ENCODE measurements at places on chromosomes 3 and 15.
A peak's percentile ranks its signal among the peaks of the same experiment; 100 is the strongest.

DNA sequence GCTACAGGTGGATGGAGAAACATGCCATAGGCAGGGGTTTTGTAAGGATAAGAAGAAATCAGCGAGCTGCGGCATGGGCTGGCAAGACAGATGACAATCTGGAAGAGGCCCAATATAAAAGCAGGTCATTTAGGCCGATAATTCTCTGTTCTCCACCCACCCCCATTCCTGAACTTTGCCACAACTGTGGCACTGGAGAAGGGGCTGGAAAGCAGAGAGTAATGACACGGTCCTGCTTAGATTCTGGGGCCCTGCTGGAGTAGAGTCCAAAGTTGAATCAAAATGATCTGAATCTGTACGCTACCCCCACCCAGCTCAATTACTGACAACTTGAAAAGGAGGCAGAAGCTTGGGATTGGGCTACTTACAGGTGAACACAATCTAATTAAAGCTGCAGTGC, 18.4 kb upstream of the BUB1B start:
- no peak for DNase-seq

- DNase-seq, result no peak
These were observed 45.3 kb downstream of the CAPN3 start for GRCh38 chr15:42404461-42405235.

GRCh38 chr15:91863621-91864255, 10.2 kb downstream of the SLCO3A1 start:
- DNase-seq, result no peak

DNA sequence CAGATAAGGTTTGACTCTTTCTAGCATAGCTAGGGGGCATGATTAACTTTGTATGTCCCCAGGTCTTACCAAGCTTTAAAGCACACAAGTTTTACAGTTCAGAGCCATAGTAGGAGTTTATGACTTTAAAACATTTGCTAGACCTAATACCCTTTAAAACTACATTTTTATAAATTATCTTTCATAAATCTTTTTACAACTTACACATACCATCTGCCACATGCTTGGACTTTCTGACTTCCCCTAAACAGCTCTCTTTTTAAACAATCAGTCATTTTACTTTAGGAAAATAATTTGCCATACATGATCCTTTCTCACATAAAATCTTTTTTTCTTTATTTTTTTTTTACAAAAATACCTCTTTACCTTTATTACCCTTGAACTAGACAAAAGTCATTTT, 735.3 kb upstream of the CADM2 start:
- no peak for DNase-seq

- DNase-seq, result no peak
These were observed 251.3 kb upstream of the GBE1 start for GRCh38 chr3:82012775-82013174.

- peak; percentile 31 for DNase-seq
These were observed 27.6 kb downstream of the CHST14 start for GRCh38 chr15:40498418-40498817.

- DNase-seq, result no peak
These were observed 4.6 kb upstream of the MFGE8 start for GRCh38 chr15:88917760-88918159.

DNA sequence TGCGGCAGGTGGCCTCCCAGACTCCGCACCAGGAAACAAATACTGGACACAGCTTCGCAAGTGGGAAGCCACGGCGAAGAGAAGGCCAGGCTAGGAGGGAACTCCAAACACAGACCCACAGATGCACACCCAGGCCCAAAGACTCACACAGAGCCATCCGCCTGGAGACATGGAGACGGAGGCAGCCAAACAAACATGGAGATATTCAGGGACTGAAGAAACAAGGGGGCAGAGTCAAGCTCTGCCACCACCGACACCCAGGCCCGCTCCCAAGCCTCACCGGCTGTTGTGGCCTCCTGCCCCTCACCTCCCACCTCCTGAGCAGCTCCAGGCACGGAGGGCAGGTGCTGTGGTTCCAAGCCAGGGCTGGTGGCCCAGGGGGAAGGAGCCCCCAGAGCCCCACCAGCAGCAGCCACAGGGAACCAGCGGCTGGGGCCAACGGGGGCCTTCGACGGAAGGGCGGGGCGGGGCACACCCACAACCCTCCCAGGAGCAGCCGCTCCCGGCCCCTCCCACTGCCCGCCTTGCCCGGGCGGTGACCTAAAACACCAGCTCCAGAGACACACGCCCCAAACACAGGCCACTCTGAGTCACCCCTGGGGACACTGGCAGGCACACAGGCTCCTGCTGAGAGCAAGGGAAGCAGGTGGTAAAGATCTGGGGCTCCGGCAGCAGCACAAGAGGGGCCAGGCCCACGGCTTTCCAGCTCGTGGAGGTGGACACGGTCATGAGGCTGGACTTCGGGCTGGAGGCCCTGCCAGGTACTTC, 31.9 kb downstream of the TNK2 start:
- DNase-seq, result peak; percentile 55

GRCh38 chr3:160842021-160843005, 86.3 kb downstream of the PPM1L start:
- no peak for DNase-seq

- no peak for DNase-seq
These were observed 1.2 kb upstream of the UBP1 start for GRCh38 chr3:33441225-33441976.

GRCh38 chr3:129123314-129124060, 1.9 kb upstream of the RAB43 start:
- DNase-seq, result peak; percentile 29

- DNase-seq, result no peak
These were observed 98.1 kb upstream of the CLSTN2 start for GRCh38 chr3:139836698-139837464.

DNA sequence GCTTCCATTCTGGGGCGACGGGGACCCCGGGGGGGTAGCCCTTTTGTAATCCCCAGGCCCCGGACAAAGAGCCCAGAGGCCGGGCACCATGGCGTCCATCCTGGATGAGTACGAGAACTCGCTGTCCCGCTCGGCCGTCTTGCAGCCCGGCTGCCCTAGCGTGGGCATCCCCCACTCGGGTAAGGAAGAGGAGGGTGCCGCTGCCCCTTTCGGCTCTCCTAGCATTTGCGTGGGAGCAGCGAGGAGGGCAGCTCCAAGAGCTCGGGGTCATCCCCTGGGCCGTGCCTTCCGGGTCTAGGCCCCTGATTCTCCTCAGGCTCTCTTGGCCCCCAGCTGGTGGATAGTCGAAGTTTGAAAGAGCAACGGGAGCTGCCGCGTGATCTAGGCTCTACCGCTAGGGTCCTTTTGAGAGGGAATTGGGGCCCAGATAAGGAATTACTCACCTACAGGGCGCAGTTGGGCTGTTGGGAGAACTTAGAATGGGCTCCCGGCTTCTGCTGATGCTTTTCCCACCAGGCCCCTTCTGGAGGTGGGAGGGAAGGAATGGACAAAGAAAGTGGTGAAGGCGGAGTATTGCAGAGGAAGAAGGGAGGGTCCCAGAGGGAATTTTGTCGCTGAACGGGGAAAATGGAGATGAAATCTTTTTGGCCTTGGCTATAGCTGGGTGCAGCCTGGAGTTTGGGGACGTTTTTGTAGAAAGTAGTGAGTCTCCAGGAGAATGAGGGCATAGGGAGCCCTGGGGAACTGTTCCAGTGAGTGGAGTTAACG, 615 bp downstream of the VPS18 start:
- DNase-seq, result peak; percentile 76

GRCh38 chr3:32734756-32735155, 49.8 kb downstream of the CNOT10 start:
- DNase-seq, result no peak

- DNase-seq, result no peak
These were observed 348.5 kb upstream of the ROBO1 start for GRCh38 chr3:80116281-80116680.

DNA sequence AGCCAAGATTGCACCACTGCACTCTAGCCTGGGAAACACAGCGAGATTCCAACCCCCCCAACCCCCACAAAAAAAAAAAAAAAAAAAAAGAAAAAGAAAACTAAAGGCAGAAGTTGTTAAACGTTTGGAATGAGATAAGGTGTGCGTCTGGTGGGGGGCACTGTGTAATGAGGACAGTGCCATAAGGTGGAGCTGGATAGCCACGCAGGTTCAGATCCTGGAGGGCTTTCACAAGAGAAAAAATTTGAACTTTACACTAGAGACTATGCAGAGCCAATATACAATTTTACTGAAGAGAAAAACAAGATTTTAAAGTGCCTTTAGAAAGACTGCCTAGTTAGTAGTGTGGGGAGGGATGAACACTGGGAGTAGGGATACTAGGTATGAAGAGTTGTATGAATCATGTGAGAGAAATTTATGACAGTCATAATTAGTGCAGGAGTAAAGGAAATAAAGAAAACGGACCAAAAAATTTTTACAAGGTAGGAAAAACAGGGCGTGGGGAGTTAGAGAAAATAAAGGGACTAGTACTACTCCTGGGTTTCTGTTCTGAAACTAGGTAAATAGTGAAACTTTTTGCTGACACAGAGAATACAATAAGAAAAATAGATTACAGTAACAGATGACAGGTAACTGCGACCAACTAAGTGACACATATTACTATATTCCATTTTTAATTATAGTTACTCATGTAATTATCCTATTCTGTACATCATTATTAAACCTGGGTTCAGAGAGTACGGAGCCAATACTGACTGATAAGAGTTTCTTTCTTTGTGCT, 108.1 kb downstream of the PEAK1 start:
- no peak for DNase-seq

DNA sequence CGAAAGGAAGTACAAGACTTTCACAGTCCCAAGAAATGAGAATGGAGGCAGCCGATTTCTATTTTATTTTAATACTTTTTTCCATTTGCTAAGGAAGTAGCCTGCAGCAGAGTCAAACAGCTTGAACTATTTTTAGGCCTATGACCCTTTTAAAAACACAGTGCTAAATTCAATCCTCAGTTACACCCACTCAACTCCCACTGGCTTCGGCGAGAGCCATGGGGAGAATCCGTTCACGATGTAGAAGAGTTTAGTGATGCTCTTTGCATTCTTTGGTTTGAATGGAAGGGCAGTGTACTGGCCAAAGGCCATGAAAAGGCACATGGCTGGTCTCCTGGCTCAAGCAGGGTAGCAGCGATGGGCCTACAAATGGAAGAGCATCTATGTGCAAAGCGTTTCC, 343.5 kb downstream of the FOXP1 start:
- no peak for DNase-seq

- DNase-seq, result no peak
These were observed 15.7 kb downstream of the PTH1R start for GRCh38 chr3:46893146-46893748.

- DNase-seq, result peak; percentile 69
These were observed 22.1 kb downstream of the CDIN1 start for GRCh38 chr15:36601497-36601932.

DNA sequence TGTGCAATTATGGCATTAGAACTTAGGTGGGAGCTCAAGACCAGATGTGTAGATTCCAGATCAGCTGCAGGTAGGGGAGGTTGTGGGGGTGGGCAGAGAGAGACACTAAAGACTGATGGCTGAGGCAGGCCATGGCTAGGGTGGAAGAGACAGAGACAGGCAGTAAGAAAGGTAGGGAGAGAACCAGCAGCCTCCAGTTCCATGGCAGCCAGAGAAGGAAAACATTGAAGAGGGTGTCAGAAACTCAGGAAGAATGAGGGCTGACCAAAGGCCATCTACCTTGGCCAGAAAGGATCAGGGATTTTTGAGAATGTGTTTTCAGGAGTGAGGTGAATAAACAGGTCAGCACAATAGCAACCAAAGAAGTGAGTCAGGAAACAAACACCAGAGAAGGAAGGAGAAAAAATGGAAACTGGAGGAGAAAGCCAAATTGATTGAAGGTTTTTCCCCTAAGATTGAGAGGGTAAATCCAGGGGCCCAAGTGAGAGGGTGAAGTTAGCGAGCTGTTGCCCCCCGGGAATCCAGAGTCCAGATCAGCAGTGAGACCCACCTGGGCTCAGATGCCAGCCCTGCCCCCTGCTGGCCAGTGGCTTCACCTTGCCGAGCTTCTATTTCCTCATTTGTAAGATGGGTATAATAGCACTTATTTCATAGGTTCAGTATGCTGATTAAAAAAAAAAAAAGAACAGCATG, 41.0 kb downstream of the ABHD2 start:
- DNase-seq, result no peak

DNA sequence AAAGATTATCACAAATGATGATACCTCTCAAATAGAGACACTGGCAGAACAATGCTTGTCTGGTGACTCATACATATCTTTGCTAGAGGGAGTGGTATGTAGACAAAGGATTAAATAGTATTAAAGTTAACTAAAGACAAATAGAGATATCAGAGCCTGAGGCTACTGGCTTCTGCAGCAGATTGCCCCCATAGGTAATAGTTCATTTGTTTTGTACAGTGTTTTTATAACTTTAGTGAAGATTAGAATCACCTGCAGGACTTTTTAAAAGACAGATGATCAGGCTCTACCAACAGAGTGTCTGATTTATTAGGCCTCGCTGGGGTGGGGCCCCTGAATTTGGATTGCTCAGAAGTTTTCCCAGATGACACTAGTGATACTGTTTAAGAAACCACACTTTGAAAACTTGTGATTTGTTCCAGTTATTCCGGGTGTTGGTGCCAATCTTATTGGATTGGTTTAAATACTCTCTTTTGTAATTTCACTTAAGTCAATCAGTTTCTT, 96.4 kb downstream of the NAALADL2 start:
- peak; percentile 33 for DNase-seq

GRCh38 chr15:89972085-89972484, 29.0 kb upstream of the ZNF710 start:
- DNase-seq, result peak; percentile 9

DNA sequence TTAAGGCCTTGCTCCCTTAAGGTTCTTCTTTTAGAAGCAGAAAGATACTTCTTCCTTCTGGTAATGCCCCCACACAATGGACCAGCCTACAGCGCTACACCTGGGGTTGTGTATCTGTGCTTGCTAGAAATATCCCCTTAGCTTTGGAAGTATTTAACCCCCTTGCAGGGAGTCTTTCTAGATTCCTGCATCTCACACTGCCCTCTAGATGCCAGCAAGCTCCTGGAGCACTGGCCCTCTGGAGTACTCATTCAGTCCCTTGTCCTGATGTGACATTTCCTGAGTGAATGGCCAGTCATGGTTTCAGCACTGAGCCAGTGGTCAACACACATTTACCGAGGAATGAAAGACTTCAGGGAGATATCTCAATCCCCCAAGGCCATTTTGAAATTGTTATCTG, 30.4 kb upstream of the RBP2 start:
- no peak for DNase-seq

- no peak for DNase-seq
These were observed 26.7 kb upstream of the SNRK start for GRCh38 chr3:43259626-43260025.

- peak; percentile 48 for DNase-seq
These were observed 121.0 kb downstream of the TFDP2 start for GRCh38 chr3:142028243-142028777.

GRCh38 chr15:39058351-39059131, 493.9 kb upstream of the RASGRP1 start:
- DNase-seq, result no peak

GRCh38 chr15:82952158-82953081, at the start of gene HOMER2:
HOMER2 (minus strand) TSS chr15:82952720; CDS start chr15:82952535, 185 bp downstream.
- DNase-seq, result peak; percentile 59

GRCh38 chr3:124391774-124392173, 338.5 kb upstream of the UMPS start:
- DNase-seq, result no peak
